CD4-positive, alpha-beta T cell treated with Interleukin-4 for 4 hours (primary cell): ENCODE measurements at places on chromosomes 12 and 14.

DNA sequence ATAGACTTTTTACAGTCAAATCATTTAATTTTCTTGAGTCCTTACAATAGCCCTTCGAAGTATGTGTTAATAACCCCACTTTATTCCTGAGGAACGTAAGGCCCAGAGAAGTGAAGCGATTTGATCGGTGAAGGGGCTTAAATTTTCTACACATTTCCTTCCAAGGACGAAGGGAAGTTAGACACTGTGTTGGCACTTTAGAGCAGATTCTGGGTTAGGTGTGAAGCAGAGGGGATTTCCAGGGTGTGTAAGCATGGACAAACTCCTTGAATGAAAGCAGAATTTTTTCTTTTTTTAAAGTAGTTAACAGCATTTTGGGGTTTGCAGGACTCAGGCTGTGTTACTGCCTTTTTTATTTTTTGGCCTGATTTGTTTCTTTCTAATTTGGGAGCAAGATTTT is 38.9 kb downstream of the PRORP start:
- peak; percentile 63 for DNase-seq

DNA sequence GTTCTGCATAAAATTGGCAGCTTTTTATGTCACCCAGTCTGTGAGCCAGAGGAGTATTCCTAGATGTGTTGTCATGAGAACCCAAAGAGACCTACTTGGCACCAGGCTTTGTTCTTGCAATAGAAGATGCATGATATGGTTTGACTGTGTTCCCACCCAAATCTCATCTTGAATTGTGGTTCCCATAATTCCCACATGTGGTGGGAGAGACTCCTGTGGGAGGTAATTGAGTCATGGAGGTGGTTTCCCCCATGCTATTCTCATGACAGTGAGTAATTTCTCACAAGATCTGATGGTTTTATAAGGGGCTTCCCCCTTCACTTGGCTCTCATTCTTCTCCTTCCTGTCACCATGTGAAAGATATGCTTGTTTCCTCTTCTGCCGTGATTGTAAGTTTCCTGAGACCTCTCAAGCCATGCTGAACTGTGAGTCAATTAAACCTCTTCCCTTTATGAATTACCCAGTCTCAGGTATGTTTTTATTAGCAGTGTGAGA is 572.0 kb upstream of the ATP2B1 start:
- peak; percentile 2 for DNase-seq

GRCh38 chr12:84408936-84409335 is 503.7 kb downstream of the SLC6A15 start:
- no peak for DNase-seq

GRCh38 chr12:10211101-10211939 is 1.4 kb upstream of the GABARAPL1 start:
- no peak for DNase-seq

GRCh38 chr12:32947206-32948067 is 50.9 kb upstream of the PKP2 start:
- no peak for DNase-seq

DNA sequence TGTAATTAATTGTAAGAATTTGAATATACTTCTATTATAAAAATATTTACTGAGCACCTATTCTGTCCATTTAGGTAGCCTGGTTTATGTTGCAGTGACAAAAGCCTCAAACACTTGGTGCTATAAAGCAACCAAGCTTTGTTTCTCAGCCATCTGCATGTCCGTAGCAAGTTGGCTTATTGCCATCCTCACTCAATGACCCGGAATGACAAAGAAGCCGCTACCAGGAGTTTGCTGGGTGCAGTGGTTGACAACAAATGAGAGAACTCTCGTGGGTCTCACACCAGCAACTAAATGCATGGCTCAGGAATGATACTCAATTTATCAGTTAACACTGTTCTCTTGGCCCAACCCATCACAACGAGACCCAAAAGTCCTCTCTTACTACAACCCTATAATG is 553.1 kb downstream of the DIO2 start:
- DNase-seq = no peak

DNA sequence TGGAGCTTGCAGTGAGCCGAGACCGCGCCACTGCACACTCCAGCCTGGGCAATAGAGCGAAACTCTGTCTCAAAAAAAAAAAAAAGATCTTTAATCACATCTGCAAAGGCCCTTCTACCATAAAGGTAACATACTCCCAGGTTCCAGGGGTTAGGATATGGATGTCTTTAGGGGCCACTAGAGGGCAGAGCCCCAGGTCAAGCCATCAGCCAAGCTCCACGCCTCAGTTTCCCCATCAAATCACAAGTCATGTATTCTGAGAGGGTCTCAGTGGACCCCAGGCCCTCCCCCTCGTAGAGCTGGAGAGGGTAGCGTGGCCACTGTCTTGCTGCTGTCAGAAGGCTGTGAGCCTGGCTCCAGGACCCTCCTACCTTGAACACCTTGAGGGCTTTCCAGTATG is 18.8 kb downstream of the SLC8B1 start:
- no peak for DNase-seq

DNA sequence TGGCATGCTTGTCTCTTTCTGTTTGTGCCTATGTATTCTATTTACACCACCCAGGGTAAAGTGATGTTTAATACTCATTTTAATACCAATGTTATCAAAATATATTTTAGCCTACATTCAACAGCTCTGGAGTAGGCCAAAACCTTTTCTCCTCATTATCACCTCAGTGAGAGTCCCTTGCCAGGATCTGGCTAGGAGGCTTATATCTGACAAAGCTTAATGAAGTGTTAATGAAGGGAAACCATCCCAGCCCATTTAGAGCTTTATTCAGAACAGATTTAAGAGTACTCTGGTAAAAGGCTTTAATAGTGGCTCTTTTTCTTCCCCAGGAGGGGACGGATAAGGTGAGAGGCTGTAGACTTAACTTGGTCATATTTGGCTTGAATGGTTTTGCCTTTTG is 137.6 kb downstream of the GRIN2B start:
- no peak for DNase-seq

DNA sequence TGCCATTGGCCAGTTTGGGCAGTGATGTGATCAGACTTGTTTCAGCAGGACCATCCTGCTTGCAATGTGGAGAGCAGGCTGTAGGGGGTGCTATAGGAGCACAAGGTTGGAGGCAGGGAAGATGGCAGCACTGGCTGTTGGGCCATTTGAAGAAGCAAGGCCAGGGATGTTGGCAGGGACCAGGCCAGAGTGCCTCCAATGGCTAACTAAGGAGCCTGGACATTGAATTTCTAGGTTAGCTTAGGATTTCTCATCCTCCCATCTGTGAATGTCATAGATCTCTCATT is 23.5 kb downstream of the FGF23 start:
- DNase-seq = peak; percentile 9

- DNase-seq = no peak
These were observed 168.9 kb upstream of the RASSF8 start for GRCh38 chr12:25789541-25789944.

- DNase-seq = no peak
These were observed 1.6 kb upstream of the ARID4A start for GRCh38 chr14:58296726-58297125.

- DNase-seq = no peak
These were observed 481.4 kb upstream of the TMEM132C start for GRCh38 chr12:127785540-127785939.

DNA sequence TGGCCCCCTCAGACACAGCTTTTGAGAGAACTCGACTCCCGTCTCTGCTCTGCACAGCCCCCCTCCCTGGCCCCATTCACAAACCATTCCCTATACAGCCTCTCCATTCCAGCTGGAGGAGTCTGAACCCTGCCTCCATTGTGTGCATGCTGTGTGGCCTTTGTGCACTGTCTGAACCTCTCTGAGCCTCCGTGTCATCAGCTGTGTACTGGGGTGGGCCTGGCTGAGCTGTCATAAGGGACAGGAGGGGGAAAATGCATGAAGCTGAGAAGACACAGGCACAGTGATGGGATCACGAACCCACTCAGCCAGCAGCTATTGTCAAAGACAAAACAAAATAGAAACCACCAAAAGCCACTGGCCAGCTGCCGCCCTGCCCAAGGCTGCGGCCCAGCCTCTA is 130.8 kb downstream of the RFLNA start:
- no peak for DNase-seq

DNA sequence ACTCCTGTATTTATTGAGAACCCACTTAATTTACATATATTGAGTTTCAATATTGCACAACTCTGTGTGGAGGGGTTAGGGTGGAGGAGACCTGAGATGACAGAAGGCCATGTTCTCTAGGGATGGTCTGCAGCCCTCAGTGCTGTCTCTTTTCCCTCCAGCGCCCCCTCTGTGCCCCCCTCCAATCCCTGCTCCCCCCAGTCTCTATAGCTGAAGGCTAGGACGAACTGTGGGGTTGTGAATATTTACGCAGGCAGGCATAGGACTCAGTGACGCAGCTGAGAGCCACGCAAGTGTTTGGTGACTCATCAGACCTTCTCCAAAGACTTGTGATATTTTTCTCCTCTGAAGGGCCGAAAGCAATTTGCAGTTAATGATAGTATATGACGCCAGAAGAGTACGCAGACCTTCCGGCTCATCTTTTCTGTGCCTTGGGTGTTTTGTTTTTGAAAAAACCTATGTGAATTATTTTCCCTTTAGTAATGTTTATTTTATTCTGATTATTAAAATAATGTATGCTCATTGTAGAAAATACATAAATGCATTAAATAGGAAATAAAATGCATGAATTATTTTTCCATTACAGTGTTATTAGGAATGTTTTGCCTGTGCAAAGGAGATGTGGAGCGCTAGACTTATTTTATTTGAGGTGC is 85.3 kb downstream of the SLC25A47 start:
- peak; percentile 24 for DNase-seq

DNA sequence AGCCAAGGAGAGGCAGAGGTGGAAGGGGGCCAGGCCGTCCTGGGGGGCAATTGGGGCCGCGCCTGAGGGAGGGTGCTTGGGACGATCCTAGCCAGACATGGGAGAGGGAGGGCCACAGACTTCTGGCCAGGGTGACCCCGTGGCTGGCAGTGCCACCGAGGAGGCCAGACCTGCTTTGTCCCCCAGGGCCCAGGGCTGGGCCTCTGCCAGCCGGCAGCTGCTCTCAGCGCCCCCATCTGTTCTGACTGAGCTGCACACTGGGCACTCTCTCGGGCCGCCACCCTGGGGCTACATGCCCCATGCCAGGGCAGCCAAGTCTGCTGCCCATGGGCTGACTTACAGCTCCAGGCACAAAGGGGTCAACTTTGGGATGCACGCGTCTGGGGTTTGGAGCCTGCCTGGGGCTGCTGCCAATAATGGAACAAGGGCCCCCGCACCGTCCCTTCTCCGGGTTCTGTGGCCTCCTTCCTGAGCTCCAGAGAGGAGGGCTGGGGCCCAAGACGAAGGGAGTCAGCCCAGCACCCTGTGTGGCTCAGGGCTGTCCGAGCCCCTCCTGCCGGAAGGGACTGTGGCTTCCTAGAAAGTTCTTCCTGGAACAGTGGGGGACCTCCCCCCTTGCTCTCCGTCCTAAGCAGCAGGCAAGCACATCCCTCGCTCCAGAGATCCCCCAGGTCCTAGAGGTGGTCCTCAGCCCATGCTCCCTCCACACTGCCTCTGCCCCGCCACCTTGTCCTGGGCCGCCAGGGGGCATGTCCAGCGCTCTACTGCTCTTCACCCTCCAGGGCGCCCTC is 1.1 kb downstream of the ADSS1 start:
- no peak for DNase-seq

- DNase-seq = peak; percentile 13
These were observed 694 bp downstream of the AKAP5 start for GRCh38 chr14:64465831-64466554.

DNA sequence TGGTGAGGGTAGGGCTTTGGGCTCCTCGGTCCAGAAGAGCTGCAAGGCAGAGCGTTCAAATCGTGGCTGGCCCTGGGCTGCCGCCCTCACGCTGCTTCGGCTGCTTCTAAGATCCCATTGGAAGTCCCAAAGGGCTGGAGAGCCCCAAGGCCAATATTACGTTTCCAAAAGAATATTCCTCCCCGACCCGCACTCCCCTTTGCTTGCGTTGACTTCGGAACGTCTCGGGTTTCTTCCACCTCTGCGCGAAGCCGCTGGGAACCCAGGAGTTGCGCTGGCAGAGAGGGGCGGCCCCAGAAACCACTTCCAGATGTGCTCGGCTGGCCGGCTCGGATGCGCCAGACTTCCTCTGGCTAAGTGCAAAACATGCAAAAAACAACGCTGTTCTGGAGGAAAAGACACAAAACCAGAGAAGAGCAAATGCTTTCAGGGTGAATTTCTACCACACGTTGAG is at the start of gene GLT8D2:
GLT8D2 (minus strand) TSS at position 285 of the 454 bp plus-strand sequence. CDS start 30,539 bp downstream, outside the sequence.
- DNase-seq = no peak

- no peak for DNase-seq
These were observed 1.8 kb upstream of the LRFN5 start for GRCh38 chr14:41604721-41605531.

DNA sequence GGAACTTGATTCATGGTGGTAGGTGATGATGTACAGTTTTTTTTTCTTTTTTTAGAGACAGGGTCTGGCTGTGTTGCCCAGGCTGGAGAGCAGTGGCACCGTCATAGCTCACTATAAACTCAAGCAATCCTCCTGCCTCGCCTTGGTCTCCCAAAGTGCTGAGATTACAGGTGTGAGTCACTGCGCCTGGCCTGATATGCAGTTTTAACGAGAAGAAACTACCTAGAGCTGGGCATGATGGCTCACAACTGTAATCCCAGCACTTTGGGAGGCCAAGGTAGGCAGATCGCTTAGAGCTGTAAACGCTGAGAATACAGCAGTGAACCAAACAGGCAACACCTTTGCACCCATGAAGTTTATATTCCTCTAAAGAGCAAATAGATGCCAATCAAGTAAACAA is 13.0 kb upstream of the VPS37B start:
- no peak for DNase-seq

GRCh38 chr14:95500201-95500681 is 16.2 kb downstream of the SYNE3 start:
- no peak for DNase-seq

- DNase-seq = no peak
These were observed 101.4 kb upstream of the PPM1H start for GRCh38 chr12:63036216-63036973.

DNA sequence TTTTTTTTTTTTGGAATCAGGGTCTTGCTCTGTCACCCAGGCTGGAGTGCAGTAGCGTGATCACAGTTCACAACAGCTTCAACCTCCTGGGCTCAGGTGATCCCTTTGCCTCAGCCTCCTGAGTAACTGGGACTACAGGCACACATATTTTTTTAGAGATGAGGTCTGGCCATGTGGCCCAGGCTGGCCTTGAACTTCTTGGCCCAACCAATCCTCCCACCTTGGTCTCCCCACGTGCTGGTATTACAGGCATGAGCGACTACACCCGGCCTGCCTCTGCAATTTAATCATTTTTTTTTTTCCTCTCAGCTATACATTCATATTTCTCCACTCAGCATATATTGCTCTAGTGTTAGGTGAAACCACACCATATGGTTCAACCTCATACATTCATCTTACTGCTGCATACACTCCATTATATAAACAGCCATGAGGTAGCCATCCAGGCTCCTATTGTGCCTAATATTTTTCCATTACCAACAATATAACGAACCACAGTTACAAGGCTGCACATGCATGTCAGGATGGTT is 7.1 kb downstream of the STX2 start:
- DNase-seq = no peak

GRCh38 chr14:105187116-105187515 is 6.0 kb upstream of the NUDT14 start:
- no peak for DNase-seq

- no peak for DNase-seq
These were observed 155.5 kb upstream of the NTF3 start for GRCh38 chr12:5276327-5276880.
